ENCODE measurements at places on chromosomes 2 and 18.

DNA sequence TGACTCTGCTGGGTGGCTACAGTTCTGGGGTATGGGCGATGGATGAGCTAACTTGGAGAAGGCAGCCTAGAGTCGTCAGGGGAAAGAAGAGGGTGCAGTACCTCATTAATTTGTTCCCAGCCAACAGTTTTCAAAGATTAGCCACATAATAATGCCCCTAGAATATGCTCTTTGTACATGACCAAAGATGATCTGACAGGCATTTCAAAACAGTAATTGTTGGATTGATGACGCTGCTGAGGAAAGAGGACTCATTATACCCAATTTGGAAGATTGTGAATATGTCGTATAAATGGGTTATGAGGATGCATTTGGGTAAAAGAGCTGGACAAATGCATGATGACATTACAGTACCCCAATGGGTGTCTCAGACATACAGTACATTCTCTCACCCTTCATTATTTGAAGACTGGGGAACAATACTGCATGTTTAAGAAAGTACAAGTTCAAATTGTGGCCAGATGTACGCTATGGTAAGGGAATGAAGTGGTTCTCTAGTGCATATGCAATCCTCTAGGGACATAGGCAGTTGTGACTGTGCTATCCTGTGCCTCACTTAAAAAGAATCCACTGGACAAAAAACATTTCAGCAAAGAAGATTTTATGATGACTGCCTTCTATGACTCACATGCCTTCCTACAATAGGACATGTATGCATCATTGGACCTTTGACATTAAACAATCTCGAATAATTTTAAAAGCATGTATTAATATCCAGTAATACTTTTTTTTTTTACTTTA is 233.2 kb downstream of the CNTNAP5 start:
- DNase-seq: peak; percentile 20
- H3K27me3 ChIP-seq: no peaks in the 10 kb centered on the region
- no peak overlapping the region for H3K4me3 ChIP-seq
- no peaks in the 10 kb centered on the region for H3K36me3 ChIP-seq
- no peak overlapping the region for H3K27ac ChIP-seq

GRCh38 chr2:108253106-108253505 is 13.3 kb downstream of the SULT1C3 start:
- H3K4me3 ChIP-seq: no peak overlapping the region
- no peaks in the 10 kb centered on the region for H3K36me3 ChIP-seq
- H3K4me1 ChIP-seq: no peaks in the 10 kb centered on the region
- no peaks in the 10 kb centered on the region for H3K27me3 ChIP-seq
- H3K27ac ChIP-seq: no peak overlapping the region

GRCh38 chr18:22385718-22386117 is 32.0 kb downstream of the CTAGE1 start:
- H3K27me3 ChIP-seq: peaks cover 16% of the 10 kb centered on the region
- no peak overlapping the region for H3K4me3 ChIP-seq
- H3K27ac ChIP-seq: no peak overlapping the region
- no peaks in the 10 kb centered on the region for H3K36me3 ChIP-seq
- DNase-seq: peak; percentile 76

- no peak overlapping the region for H3K27ac ChIP-seq
- no peak for DNase-seq
- no peak overlapping the region for H3K4me3 ChIP-seq
- no peaks in the 10 kb centered on the region for H3K27me3 ChIP-seq
- H3K4me1 ChIP-seq: no peaks in the 10 kb centered on the region
- H3K36me3 ChIP-seq: no peaks in the 10 kb centered on the region
These were observed 166.5 kb upstream of the CXCR4 start for GRCh38 chr2:136284226-136285119.

DNA sequence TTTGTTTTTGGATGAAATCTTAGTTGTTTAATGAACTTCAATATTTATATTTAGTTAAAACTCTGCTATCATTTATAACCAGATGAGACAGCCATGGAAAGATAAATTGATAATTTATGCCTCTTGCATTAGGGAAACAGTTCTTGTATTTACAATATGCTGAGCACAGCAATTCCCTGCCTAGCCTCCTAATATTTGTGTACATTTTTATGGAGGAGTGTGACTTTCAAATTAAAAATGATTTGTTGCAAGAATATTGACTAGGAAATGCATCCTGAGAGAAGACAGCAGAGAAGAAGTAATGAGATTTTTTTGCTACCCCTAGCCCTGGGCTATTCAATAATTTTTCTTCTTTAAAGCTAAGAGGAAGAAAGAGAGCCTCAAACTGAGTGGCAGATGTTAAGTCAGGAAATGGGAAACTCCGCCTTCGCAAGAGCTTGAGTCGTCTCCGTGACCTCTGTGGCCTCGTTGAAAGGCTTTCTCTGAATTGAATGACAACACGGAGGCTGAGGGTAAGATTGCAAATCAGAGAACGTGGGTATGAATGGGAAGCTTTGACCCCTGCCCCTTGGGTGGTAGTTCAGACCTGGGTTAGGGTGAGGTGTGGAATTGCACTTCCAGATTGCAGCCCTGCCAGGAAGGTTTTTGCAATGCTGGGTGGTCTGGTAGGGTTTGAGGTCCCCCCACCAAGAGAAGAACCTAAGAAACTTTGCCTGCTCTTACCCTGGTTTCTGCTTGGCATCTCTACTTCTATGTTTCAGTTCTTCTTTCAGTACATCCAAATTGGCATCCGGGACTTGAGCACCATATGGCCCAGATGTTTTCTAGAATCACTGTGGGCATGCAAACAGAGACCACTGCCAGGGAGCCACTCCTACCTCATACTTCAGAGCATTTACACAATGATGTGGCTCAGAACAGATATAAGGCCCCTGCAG is 210.3 kb upstream of the RBMS1 start:
- H3K27ac ChIP-seq: no peak overlapping the region
- no peaks in the 10 kb centered on the region for H3K27me3 ChIP-seq
- H3K36me3 ChIP-seq: no peaks in the 10 kb centered on the region
- no peak overlapping the region for H3K4me3 ChIP-seq
- H3K4me1 ChIP-seq: peaks cover 3% of the 10 kb centered on the region

DNA sequence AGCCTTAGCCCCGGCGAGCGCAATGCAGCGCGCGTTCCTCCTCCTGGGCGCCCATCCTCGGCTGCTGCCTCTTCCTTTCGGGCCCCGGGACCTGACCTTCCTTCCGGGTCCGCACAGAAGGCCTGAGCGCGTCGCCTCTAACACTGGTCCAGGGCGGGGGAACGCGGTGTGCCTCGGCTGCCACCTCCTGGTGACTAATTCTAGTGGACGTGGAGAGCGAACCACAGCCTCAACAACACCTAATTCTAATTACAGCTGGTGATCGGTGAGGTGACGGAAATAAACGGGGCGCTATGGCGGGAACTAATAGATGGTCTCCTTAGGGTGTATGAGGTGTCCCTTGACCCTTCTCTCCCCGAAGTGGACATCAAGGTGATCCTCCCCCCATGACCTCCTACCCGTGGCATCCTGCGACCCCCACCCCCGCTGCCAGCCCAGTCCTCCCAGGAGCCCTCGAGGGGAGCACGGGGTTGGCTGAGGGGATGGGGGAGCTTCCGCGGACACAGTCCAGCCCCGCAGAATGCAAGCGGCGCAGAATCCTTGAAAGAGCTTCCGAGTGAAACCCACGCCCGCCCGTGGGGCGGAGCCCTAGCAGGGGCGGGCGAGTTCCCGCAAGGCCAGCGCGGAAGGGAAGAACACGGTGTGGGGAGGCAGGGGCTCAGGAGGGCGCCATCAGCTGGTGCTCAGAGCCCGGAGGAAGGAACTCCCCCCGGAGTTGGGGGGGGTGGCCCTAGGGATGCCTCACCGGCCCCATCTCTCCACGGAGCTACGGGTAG is 12.8 kb upstream of the HMSD start:
- H3K4me3 ChIP-seq: peak overlapping the region; percentile 91
- peak; percentile 82 for DNase-seq
- no peaks in the 10 kb centered on the region for H3K36me3 ChIP-seq
- H3K27me3 ChIP-seq: no peaks in the 10 kb centered on the region

- H3K27ac ChIP-seq: no peak overlapping the region
- DNase-seq: no peak
- peaks cover 8% of the 10 kb centered on the region for H3K4me1 ChIP-seq
These were observed 21.1 kb downstream of the CARF start for GRCh38 chr2:202933139-202933510.

- no peak overlapping the region for H3K4me3 ChIP-seq
- H3K27ac ChIP-seq: no peak overlapping the region
- DNase-seq: no peak
- H3K27me3 ChIP-seq: no peaks in the 10 kb centered on the region
- peaks cover 9% of the 10 kb centered on the region for H3K36me3 ChIP-seq
These were observed 42.1 kb upstream of the GAREM2 start for GRCh38 chr2:26130763-26131162.

DNA sequence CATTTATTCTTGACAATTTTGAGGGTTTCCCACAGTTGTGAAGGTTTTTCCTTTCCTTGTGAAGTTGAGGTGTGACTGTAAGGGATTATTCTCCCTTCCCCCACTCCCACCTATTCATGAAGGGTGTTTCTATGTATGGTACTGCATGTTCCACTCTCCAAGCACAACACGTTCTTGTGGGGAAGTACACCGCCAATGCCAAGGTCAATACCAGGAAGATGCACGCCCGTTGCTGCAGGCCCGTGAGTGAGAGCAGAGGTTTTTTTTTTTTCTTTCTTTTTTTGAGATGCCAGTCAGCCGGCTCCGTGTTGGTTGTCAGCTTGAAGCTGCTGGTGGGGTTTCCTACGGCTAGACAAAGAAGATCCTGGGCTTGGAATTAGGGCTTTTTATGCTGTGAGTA is 38.6 kb upstream of the EPHA4 start:
- no peak for DNase-seq
- H3K36me3 ChIP-seq: no peaks in the 10 kb centered on the region
- no peaks in the 10 kb centered on the region for H3K4me1 ChIP-seq
- no peak overlapping the region for H3K27ac ChIP-seq
- H3K27me3 ChIP-seq: no peaks in the 10 kb centered on the region

DNA sequence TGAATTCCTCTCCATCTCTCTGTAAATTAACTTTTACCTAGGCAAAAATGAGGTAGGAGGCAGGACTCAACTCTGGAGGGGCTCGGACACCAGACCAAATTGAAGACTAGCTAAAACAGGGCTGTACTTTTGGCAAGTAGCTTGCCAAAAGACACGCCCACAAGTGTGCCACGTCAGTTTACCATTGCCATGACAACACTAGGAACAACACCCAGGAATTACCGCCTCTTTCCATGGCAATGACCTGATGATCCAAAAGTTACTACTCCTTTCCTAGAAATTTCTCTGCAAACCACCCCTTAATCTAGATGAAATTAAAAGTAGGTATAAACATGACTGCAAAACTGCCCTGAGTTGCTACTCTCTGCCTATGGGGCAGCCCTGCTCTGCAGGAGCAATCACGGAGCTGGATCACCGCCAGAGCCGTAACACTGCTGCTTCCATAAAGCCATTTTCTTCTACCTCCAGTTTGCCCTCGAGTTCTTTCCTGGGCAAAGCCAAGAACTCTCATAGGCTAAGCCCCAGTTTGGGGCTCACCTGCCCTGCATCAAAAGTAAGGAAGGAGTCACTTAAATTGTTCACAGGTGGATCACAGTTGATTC is 66.0 kb upstream of the FAM136A start:
- no peak overlapping the region for H3K27ac ChIP-seq
- DNase-seq: peak; percentile 24

DNA sequence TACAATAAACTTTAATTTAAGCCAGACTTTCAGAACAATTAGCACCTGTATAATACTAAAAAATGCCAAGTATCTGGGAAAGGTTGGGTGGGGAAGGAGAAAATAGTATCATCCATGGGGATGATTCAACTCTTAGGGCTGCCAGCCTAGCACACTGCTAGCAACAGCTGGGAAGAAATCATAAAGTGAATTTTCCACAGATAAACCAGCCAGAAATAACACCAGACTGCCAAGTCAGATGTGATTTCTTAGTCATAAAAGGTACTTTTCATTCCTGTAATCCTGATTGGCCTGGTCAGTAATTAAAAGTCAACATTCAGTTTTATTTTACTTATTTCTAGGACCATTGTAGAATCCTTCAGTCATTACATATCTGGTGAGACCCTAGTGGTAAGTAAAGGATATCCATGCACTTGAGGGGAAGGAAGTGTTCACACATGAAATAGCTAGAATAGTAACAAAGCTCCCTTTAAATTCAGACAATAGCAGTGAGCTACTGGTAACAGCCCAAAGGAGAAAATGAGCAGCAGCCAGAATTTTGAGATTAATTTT is 59.4 kb downstream of the LIMS1 start:
- H3K4me1 ChIP-seq: peaks cover 6% of the 10 kb centered on the region
- peak overlapping the region; percentile 100 for H3K27ac ChIP-seq
- H3K36me3 ChIP-seq: no peaks in the 10 kb centered on the region
- H3K4me3 ChIP-seq: no peak overlapping the region

DNA sequence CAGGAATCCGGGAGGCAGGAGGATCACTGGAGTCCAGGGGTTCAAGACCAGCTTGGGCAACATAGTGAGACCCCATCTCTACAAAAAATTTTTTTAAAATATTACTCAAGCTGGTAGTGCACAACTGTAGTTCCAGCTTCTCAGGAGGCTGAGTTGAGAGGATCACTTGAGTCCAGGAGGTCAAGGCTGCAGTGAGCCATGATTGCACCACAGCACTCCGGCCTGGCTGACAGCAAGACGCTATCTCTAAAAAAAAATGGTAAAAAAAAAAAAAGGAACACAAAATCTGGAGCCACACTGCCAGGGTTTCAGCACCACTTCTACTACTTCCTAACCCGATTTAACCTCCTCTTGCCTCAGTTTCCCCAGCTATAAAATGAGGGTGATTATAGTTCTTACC is 57.0 kb downstream of the STEAP3 start:
- no peaks in the 10 kb centered on the region for H3K27me3 ChIP-seq
- DNase-seq: no peak
- H3K4me3 ChIP-seq: no peak overlapping the region
- no peaks in the 10 kb centered on the region for H3K36me3 ChIP-seq
- peaks cover 4% of the 10 kb centered on the region for H3K4me1 ChIP-seq

DNA sequence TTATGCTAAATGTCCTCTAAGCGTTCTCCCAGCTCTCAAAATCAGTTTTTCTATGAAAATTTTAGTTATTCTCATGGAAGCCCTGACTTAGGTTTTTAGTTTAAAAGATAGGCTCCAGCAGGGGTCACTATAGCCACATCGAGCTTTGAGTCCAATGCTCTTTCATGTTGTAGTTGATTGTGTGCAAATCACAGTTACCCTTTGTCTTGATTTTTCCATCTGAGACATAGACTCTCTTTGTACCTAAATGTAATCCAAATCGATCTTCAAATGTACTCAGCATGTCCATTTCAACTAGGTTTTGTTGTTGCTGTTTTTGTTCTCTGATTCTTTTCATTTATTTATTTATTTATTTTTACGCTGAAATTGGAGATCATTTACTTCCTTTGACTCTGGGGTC is 26.4 kb upstream of the MSTN start:
- H3K4me1 ChIP-seq: no peaks in the 10 kb centered on the region
- no peaks in the 10 kb centered on the region for H3K36me3 ChIP-seq
- H3K4me3 ChIP-seq: no peak overlapping the region
- no peaks in the 10 kb centered on the region for H3K27me3 ChIP-seq
- H3K27ac ChIP-seq: no peak overlapping the region
- peak; percentile 76 for DNase-seq
